ENCODE measurements at places on chromosomes 12 and 14. TPM values are rescaled to one million over a fixed set of nuclear protein-coding genes. Genes with fewer than 3 reads are reported as not detected.

DNA sequence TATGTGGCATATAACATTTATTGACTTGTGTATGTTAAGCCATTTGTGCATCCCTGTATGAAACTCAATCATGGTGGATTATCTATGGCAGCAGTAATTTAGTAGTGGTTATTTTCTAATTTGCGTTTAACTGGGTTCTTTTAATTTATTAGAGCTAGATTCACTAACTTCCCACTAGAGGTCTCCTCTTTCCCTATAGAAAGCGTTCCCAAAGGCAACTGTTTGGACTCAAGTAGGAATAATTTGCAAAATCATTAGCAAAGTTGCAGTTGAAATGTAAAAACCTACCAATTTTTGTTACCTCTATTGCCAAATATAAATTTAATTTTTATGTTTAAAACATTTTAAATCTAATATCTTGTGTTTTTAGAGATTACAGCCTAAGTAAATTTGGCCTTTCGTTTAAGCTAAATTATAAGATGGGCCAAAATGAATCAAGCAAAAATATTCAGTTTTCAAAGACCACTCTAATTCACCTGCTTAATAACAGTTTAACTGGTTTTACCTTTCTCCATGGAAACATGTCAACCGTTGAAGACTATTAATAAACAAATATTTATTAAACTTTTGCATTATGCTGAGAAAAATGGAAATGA, 6.0 kb downstream of the DMAC2L start:
- no peak overlapping the region for H3K4me3 ChIP-seq
- no peak overlapping the region for H3K27ac ChIP-seq
- H3K4me1 ChIP-seq = peaks cover 36% of the 10 kb centered on the region
- peaks cover 30% of the 10 kb centered on the region for H3K36me3 ChIP-seq
- no peaks in the 10 kb centered on the region for H3K27me3 ChIP-seq
- DNase-seq = no peak

DNA sequence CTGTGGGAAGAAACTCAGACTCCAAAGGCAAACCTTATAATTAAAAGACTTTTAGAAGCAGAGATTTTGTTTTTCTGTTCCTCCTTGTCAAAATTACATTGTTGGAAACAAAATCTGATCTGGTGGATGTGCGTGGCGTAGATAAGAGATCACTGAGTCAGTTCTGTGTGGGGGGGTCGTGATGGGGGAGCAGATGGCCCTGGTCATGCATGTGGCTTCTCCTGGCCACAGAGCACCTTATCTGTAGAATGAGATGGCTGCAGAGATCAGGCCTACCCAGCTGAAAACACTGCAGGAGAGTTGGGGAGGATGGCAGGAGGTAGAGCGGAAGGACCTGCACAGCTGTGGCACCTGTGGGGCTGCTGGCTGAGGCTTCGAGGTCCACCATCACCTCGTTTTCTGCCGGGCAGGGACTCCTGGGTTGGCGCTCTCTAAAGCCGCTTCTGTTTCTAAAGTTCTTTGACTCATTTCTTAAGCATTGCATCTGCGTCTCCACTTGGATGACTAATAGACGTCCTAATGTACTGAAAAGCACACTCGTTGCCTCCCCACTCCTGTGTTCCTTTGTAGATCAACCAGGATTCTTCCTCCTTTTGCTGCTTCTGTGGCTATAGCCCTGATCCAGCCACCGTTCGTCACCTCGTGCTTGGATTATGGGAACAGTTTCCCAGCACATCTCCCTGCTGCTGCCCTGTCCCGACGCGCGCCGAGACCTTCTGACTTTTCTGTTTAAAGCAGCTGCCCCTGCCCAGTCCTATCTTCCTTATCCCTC, 93.4 kb downstream of the TSPAN9 start:
- peaks cover 4% of the 10 kb centered on the region for H3K27me3 ChIP-seq
- no peak overlapping the region for H3K27ac ChIP-seq
- no peak overlapping the region for H3K4me3 ChIP-seq
- no peak for DNase-seq

DNA sequence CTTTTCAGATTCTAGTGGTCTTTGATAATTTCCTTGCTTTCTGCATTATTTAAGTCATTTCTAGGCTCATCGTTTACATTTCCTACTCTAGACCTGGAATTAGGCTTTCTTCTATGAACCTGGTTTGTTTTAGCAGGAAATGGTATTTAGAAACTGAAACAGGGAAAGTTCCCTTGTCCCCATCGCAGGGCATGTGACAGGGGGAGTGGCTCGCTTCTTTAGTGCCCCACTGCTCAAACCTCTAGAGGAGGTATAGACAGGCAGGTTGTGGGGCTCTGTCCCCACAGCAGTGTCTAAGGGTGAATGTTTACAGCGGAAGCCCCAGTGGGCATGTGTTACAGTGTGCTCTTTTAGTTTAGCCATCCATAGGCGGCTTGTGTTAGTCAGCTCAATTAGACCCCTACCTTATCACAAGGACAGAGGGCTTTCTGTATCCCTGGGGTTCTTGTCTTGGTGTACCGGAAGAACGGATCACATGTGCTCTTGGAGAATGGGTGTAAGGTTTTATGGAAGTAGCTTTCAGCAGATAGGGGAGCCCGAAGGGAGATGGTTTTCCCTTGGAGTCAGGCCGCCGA, 25.0 kb downstream of the IFT81 start:
- no peak overlapping the region for H3K4me3 ChIP-seq
- DNase-seq = peak; percentile 29
- H3K27ac ChIP-seq = no peak overlapping the region

GRCh38 chr14:101171650-101172049, 268.1 kb upstream of the RTL1 start:
- H3K4me3 ChIP-seq = no peak overlapping the region
- DNase-seq = no peak
- no peaks in the 10 kb centered on the region for H3K4me1 ChIP-seq
- H3K27me3 ChIP-seq = peaks cover under 1% of the 10 kb centered on the region
- H3K36me3 ChIP-seq = no peaks in the 10 kb centered on the region
- no peak overlapping the region for H3K27ac ChIP-seq

GRCh38 chr12:95446506-95446900, 27.4 kb upstream of the METAP2 start:
- peaks cover 20% of the 10 kb centered on the region for H3K27me3 ChIP-seq
- no peaks in the 10 kb centered on the region for H3K36me3 ChIP-seq
- H3K27ac ChIP-seq = no peak overlapping the region

- H3K27ac ChIP-seq = no peak overlapping the region
- H3K27me3 ChIP-seq = no peaks in the 10 kb centered on the region
- H3K36me3 ChIP-seq = no peaks in the 10 kb centered on the region
- no peak for DNase-seq
- no peak overlapping the region for H3K4me3 ChIP-seq
- H3K4me1 ChIP-seq = no peaks in the 10 kb centered on the region
These were observed 567.4 kb downstream of the MED13L start for GRCh38 chr12:115710104-115710564.

DNA sequence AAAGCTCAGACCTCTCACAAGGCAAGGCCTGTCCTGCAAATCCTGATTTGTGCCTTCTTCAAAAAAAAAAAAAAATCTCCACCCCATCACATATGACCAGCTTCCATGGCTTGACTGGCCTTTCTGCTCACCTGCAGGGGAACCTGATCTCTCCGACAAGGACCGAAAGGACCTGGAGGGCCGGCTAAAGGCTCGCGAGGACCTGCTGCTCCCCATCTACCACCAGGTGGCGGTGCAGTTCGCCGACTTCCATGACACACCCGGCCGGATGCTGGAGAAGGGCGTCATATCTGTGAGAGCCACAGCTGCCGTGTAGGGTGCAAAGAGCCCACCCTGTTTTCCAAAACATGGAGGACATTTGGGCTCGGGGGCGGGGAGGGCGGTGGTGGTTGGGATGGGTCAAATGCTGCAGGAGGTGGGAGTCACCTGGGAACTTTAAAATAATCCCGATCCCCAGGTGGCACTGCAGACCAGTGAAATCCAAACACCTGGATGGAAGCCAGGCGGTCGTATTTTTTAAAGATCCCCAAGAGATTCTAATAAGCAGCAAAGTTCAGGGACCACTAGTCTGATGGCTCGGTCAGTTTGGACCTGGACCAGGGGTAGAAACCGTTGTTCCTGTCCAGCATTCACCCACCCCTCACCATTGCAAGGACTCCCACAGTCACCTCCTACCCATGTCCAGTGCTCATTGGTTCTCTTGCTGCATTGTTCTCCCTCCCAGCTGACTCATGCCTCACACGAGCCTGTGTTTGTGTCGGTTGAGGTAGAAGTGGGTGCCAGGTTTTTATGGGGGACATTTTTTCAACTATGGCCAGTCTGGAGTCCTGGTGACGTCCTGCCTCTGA, 44.8 kb downstream of the FOXN4 start:
- H3K27ac ChIP-seq = no peak overlapping the region
- H3K4me1 ChIP-seq = no peaks in the 10 kb centered on the region
- DNase-seq = peak; percentile 38
- no peaks in the 10 kb centered on the region for H3K27me3 ChIP-seq
- H3K36me3 ChIP-seq = no peaks in the 10 kb centered on the region
- H3K4me3 ChIP-seq = no peak overlapping the region

DNA sequence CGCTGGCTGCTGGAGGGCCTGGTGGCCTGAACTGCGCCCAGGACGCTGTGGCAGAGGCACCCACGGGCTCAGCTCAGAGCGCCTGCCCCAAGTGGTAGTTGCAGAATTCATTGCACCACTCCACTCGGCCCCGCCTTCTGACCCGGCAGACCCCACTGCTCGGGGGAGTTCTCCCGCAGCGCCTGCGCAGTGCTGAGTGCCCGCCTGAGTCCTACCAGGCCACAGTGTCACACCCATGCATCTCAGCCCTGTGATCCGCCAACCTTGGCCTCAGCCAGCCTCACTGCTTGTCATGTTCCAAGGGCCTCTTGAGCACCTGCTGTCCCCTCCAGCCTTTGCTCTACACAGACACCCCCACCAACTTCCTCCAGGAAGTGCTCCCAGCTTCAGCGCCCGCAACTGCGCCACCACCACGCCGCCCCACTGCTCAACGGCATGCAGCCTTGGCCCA, 12.2 kb downstream of the DEGS2 start:
- no peak overlapping the region for H3K4me3 ChIP-seq
- H3K27me3 ChIP-seq = no peaks in the 10 kb centered on the region
- peaks cover 29% of the 10 kb centered on the region for H3K4me1 ChIP-seq

The SMIM41 gene
- not detected for total RNA-seq

The KMT2D gene
- total RNA-seq = 116 TPM

The CRIP1 gene
- 702 TPM for total RNA-seq

The LALBA gene
- total RNA-seq = not detected

The MGST1 gene
- not detected for total RNA-seq
